ENCODE measurements at places on chromosomes 12 and 14.

GRCh38 chr14:37168721-37169120 is 3.7 kb downstream of the SLC25A21 start:
- DNase-seq, result no peak

- DNase-seq, result no peak
Observed at GRCh38 chr12:12682284-12682683, 13.7 kb downstream of the GPR19 start.

GRCh38 chr12:19223018-19223417 is 93.5 kb downstream of the PLEKHA5 start:
- no peak for DNase-seq

GRCh38 chr12:27333403-27334009 is 870 bp downstream of the BMAL2 start:
- DNase-seq, result peak; percentile 56
